ENCODE measurements at places on chromosomes 1 and 21. TPM values are rescaled to one million over a fixed set of nuclear protein-coding genes. Genes with fewer than 3 reads are reported as not detected.

DNA sequence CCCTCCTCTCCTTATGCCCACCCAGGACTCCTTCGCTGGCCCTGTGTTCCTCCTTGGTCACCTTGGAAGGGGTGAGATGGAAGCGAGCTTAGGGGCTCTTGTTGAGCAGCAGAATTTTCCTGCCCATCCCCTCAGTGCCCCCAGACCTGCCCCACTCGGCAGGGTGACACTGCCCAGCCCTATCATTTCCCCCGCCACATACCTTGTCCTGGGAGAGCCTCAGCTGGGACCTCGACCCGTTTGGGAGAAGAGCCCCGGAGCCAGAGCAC lies 1.4 kb upstream of the FNDC5 start:
- DNase-seq: no peak
- peaks cover 50% of the 10 kb centered on the region for H3K27me3 ChIP-seq
- no peaks in the 10 kb centered on the region for H3K36me3 ChIP-seq
- H3K4me3 ChIP-seq: peak overlapping the region; percentile 0
- no peak overlapping the region for H3K27ac ChIP-seq

DNA sequence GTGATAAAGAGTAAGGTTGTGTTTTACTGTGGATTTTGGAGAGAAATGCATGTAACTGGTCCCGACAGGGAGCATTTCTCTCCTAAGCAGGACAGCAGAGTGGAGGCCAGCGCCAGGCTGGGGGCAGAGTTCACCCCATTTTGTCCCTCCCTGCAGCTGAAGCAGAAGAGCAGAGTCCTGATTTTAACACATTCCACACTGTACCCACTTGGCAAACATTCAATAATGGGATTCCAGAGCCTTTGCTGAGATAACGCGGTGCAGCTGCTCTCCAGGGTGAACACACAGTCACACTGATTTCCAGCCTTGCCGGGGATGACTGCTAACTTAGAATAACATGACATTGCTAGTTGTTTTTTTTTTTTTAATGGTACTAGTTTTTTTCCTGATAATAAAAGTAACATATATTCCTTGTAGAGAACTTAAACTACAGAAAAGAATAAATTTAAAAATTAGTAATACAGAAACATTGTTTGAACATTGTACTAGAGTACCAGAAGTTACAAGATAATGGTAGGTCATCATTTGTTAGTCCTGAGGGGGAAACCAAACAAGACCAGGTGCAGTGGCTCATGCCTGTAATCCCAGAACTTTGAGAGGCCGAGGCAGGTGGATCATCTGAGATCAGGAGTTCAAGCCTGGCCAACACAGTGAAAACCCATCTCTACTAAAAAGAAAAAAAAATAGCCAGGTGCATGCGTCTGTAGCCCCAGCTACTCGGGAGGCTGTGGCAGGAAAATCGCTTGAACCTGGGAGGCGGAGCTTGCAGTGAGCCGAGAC lies 77.2 kb downstream of the SCCPDH start:
- no peak overlapping the region for H3K27ac ChIP-seq
- H3K4me1 ChIP-seq: peaks cover 13% of the 10 kb centered on the region
- no peak for DNase-seq
- H3K4me3 ChIP-seq: no peak overlapping the region
- no peaks in the 10 kb centered on the region for H3K36me3 ChIP-seq

- no peak for DNase-seq
- no peaks in the 10 kb centered on the region for H3K36me3 ChIP-seq
- no peak overlapping the region for H3K27ac ChIP-seq
- no peaks in the 10 kb centered on the region for H3K4me1 ChIP-seq
- H3K4me3 ChIP-seq: no peak overlapping the region
Observed at GRCh38 chr1:234114648-234115307, 210.3 kb downstream of the SLC35F3 start.

The MAP1LC3C gene
- total RNA-seq: not detected

DNA sequence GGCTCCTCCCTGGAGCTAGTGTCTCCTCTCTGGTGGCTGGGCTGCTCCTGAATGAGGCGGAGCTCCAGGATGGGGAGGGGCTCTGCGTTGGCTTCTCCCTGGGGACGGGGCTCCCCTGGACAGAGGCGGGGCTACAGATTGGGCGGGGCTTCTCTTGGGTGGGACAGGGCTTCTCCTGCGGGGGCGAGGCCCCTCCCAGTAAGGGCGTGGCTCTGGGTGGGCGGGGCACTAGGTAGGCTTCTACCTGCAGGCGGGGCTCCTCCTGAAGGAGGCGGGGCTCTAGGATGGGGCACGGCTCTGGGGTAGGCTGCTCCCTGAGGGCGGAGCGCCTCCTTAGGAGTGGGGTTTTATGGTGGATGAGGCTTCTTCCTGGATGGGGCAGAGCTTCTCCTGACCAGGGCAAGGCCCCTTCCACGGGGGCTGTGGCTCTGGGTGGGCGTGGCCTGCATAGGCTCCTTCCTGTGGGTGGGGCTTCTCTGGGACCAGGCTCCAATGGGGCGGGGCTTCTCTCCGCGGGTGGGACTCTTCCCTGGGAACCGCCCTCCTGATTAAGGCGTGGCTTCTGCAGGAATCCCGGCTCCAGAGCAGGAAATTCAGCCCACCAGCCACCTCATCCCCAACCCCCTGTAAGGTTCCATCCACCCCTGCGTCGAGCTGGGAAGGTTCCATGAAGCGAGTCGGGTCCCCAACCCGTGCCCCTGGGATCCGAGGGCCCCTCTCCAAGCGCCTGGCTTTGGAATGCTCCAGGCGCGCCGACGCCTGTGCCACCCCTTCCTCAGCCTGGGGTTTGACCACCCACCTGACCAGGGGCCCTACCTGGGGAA lies 22.7 kb upstream of the ARF1 start:
- H3K4me1 ChIP-seq: peaks cover 19% of the 10 kb centered on the region
- H3K27ac ChIP-seq: no peak overlapping the region
- H3K27me3 ChIP-seq: peaks cover 91% of the 10 kb centered on the region
- H3K36me3 ChIP-seq: no peaks in the 10 kb centered on the region

DNA sequence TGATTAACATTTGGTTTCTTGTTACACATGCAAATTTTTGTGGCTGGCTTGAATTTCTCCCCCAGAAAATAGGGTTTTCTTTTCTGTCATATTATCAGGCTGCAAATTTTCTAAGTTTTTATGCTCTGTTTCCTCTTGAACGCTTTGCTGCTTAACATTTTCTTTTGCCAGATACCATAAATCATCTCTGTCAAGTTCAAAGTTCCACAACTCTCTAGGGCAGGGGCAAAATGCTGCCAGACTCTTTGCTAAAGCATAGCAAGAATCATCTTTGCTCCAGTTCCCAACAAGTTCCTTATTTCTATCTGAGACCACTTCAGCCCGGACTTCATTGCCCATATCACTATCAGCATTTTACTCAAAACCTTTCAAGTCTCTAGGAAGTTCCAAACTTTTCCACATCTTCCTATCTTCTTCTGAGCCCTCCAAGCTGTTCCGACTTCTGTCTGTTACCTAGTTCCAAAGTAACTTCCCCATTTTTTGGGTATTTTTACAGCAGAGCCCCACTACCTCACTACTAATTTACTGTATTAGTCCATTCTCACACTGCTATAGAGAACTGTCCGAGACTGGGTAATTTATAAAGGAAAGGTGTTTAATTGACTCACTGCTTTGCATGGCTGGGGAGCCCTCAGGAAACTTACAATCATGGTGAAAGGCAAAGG lies 486.9 kb upstream of the NCAM2 start:
- DNase-seq: no peak
- no peaks in the 10 kb centered on the region for H3K27me3 ChIP-seq
- H3K4me1 ChIP-seq: no peaks in the 10 kb centered on the region
- no peak overlapping the region for H3K27ac ChIP-seq
- H3K4me3 ChIP-seq: no peak overlapping the region

DNA sequence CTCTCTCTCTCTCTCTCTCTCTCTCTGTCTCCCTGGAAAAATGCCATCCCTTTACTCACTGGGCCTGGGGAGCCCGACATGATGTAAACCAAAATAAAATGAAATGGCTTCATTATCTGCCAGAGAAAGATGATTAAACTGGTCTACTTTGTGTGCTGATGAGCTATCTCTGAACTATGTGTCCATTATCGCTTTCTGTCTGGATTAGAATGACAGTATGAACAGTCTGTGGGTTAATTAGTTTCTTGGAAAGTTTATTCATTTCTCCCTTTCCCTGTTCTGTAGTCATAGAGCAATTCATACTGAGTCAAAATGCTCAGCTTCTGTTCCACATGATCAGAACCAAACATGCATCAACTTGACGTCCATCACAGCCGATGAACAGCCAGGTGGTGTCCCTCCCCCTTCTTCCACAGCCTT lies 72.4 kb upstream of the KCND3 start:
- no peak overlapping the region for H3K27ac ChIP-seq
- no peaks in the 10 kb centered on the region for H3K36me3 ChIP-seq
- no peak overlapping the region for H3K4me3 ChIP-seq

The PADI2 gene
- total RNA-seq: 0.72 TPM

GRCh38 chr1:40606978-40607377 lies 58.5 kb downstream of the RIMS3 start:
- no peak for DNase-seq
- no peaks in the 10 kb centered on the region for H3K4me1 ChIP-seq
- H3K36me3 ChIP-seq: no peaks in the 10 kb centered on the region
- no peak overlapping the region for H3K4me3 ChIP-seq

DNA sequence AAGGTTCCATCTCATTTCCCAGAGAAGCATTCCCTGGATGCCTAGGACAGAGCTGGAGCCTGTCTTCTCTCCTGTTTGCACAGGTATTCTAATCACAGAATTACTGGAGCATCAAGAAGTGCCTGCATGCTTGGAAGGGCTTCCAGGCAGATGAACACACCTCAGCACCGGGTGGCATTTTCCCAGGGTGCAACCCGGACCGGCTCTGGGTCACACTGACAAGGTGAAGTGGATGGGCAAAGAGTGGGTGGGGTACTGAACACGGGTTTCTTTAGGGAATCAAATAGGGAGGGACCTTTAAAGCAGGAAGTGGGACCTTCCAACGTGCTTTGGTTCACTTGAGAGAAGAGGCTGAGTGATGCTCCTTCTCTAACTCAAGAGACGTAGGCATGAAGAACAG lies 7.1 kb upstream of the PEF1 start:
- peaks cover 13% of the 10 kb centered on the region for H3K4me1 ChIP-seq
- no peak for DNase-seq
- no peak overlapping the region for H3K27ac ChIP-seq

DNA sequence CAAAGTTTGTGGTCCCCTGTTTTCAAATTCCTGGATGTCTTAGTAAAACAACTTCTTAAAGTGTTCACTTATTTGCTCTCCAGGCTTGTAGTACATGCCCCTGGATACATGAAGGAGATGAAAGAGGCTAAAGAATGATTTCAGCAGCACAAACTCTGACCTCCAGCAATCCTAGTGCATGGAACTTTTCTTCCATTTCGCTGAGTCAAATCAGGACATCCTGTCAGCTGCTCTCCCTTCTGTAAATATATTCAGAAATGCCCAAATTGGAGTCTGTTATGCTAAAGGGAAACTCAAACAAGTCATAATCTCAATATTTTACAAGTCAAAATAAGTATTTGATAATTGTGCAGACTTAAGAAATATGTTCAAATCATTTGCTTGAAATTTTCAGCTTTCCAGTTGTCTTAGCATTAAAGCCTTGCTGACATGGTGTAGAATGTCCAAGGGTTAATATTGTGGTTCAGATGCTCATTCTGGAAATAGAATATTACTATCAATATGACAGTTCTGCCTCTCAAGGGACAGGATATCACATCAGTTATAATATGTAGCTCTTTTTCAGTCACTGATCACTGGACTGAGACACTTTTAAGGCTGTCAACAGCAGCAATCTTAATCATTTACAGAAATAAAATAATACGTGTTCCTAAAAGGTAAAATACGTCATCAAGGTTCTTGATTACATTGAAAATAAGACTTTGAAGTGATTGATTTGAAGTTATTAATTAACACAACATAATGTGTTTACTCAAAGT lies 1157.3 kb downstream of the PLA2G4A start:
- H3K27ac ChIP-seq: no peak overlapping the region
- no peak for DNase-seq
- H3K4me3 ChIP-seq: no peak overlapping the region
- no peaks in the 10 kb centered on the region for H3K4me1 ChIP-seq
- H3K27me3 ChIP-seq: no peaks in the 10 kb centered on the region

DNA sequence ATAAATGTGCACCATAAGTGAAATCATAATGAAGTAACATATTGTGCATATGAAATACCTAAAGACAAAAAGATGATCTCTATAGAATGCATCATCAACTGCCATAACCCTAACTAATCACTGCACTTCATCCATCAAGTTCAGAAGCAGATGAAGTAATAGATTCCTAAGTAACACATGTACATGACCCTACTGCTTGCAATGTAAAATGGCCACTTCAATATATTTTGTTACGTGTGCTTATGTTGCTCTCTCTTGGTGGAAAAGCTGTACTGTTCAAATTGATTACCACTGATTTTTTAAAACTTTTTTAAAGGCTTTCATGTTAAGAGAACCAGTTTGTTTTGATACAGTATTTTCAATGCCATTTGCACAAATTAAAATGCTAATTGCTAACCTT lies 141.8 kb downstream of the TTLL7 start:
- no peaks in the 10 kb centered on the region for H3K4me1 ChIP-seq
- H3K4me3 ChIP-seq: no peak overlapping the region
- no peaks in the 10 kb centered on the region for H3K27me3 ChIP-seq
- no peak overlapping the region for H3K27ac ChIP-seq
- no peaks in the 10 kb centered on the region for H3K36me3 ChIP-seq
- no peak for DNase-seq

The ADAMTS5 gene
- total RNA-seq: 1.7 TPM

The PLA2G2D gene
- not detected for total RNA-seq

The ACTL8 gene
- not detected for total RNA-seq

DNA sequence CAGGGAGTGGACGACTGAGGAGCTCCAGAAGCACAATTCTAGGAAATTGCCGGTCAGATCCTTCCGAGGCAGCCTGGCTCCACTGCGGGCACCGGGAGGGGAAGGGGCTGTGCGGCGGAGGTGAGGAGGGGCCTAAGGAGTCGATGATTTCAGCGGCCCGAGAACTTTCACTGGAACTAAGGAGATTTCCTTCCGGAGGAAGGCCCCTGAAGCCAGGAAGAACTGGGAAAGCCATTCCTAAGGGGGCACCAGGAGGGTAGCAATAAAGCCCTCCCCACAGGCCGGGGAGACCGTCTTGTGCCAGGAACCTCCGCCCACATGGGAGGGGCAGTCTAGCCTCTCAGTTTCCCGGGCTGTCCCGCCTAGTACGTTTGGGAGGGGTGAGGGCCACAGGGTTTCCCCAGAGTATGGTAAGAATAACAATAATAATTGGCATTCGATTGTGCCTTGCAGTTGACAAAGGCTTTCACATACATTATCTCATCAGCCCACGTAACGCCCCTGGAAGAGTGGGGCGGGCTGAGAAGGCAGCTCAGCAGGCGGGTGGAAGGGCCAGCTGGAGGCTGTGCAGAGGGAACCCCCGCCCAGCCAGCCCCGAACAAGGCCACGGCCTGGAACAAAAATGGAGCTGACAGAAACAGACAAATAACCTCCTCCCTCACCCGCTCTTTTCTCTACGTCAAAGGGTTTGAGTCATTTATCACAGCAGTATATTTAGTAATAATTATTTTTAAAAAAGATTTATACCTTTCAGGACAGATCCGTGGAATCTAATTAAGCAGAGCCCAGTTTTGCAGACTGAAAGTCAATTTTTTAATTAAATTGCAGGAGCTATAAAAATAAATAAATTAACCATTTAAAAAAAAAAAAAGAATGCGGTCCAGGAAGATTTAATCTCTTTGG lies 19.8 kb downstream of the NPR1 start:
- no peaks in the 10 kb centered on the region for H3K27me3 ChIP-seq
- no peaks in the 10 kb centered on the region for H3K36me3 ChIP-seq
